K562 (cell line): ENCODE measurements at places on chromosomes 11 and 22.

GRCh38 chr11:113113801-113114704, 152.8 kb downstream of the NCAM1 start:
- DNase-seq: peak; percentile 21

GRCh38 chr22:49754696-49755630, 72.7 kb downstream of the BRD1 start:
- no peak for DNase-seq

DNA sequence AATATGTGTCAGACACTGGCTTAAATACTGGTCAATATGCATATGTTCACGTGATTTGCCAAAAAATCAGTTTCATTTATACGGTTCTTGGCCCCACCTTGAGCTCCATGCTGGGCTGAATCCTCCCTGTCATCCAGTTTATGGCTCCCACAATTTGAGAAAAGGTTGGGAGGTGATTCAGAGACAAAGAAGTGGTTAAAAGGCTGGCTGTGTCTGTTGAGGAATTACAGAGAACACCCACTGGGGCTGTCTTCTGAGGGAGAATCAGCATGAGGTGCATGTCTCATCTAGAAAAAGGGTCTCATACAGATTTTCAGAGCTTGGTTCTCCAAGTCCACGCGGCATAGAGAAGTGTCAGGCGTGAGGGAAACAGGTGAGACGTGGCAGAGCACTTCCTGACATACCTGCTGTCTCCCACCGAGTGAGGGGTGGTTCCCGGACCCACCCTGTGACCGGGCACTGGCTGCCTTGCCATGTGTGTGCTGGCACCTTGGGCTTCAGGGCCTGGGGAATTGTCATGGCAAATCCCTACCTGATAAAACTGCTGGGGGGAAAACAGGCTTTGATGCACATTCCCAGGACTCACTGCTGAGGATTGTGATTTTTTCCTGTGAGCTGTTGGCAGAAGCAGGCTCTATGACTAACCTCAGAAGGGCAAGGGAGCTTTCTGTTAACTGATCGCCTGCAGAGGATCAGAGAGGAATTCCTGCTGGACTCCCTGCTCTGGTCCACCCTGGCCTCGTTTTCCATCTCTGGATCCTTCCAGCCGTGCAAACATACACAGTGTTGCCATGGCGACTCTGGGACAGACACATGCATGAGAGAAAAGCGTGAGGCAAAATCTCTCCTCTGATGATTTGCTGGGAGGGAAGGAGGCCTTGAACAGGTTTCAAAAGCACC, 223.6 kb downstream of the ADAMTS15 start:
- no peak for DNase-seq

GRCh38 chr11:35390737-35391682, 28.3 kb downstream of the SLC1A2 start:
- DNase-seq: no peak

DNA sequence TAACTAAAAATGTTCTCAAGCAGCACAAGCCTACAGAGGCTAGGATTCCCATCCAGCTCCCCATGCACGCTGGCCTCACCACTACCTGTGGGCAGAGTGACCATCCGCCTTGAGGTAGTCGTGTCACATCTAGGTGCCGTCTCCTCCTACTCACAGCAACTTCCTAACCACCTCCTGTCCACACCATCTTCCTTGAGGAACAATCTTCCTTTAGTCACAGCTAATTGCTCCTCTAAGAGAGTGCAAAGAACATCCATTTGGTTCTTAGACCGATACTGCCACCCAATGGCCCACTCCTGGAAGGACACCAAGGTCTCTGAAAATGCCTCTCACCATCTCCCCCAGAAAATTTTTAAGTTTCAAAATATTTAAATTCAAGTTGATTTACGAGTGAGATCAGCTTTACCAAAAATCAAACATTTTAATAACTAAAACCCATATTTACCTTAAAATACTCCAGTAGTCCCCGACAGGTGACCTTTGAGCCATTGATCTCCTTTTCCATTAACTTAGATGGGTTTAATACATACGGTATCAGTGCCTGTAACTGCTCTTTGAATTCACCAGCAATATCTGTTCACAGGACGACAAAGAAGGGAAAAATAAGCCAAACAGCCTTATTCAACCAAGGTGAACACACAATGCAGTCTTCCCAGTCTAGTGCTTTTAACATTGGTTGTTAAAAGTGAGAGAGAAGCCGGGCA, 21.7 kb upstream of the PLAAT3 start:
- peak; percentile 63 for DNase-seq

DNA sequence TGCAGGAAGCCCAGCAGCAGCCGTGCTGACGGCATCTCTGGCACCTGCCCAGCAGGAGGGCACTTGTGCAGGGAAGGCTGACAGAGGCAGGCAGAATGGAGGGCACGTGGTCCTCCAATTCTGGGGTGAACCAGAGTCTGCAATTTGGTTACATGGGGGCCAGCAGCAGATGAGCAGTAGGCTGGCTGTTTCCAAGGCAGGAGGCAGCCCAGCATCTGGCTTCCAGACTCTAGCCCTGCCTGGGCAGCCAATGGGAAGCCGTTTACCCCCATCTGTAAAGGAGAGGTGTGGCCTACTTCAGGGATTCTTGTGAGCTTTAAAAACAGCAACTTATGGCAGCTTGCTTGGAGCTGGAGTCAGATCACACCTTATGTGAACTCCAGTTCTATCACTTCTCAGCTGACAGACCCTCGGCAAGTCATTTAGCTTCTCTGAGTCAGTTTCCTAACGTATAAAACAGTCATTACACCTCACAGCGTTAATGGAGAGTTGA, 27.9 kb upstream of the RASL10A start:
- no peak for DNase-seq

DNA sequence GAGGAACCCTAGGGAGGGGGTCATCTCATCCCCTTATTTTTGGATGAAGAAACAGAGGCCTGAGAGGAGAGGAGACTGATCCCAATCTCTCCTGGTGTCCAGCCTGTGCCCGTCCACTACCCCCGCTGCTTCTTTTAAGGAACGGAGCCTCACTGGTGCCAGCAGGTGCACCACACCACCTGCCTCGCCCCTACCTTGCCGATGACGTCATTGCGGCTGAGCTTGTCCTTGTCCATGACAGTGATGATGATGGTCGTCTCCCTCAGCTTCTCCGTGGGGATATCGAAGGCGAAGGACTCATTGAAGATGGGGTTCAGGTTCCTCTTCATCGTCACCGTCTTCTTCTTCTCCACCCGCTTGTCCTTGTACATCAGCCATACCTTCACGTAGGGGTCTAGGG, 14.3 kb downstream of the LRRC10B start:
- no peak for DNase-seq
